Cortex of kidney (tissue), 1 donor: ENCODE measurements at places on chromosomes 2 and 18.

- no peak for DNase-seq
Measured at GRCh38 chr2:136932700-136933099, 167.4 kb downstream of the THSD7B start.

- DNase-seq, result no peak
Measured at GRCh38 chr2:151315381-151315903, 26.0 kb upstream of the NMI start.

GRCh38 chr2:107018366-107018765, 132.4 kb upstream of the ST6GAL2 start:
- DNase-seq, result no peak

- no peak for DNase-seq
Measured at GRCh38 chr2:203261326-203262159, 22.7 kb downstream of the CYP20A1 start.

- DNase-seq, result no peak
Measured at GRCh38 chr2:173048897-173049661, 26.6 kb upstream of the MAP3K20 start.

DNA sequence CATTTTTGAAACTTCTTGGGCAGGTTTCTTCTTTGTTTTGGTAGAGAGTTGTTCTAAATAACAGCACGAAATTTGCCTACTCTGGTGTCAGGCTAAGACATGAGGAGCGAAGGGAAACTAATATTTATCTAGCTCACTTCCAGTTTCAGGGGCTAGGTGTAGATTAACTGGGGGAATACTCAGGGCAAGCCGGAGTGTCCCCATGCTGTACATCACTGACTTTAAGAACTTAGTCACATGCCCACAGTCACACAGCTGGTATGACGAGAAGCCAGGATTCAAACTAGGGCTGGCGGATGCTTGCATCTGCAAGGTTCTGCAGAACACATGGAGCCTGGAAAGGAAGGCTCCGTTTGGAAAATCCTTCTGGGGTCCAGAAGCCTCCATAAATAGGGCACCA, 133.3 kb downstream of the ALPK2 start:
- DNase-seq, result no peak

GRCh38 chr2:127034883-127035611, 71.9 kb downstream of the BIN1 start:
- no peak for DNase-seq

DNA sequence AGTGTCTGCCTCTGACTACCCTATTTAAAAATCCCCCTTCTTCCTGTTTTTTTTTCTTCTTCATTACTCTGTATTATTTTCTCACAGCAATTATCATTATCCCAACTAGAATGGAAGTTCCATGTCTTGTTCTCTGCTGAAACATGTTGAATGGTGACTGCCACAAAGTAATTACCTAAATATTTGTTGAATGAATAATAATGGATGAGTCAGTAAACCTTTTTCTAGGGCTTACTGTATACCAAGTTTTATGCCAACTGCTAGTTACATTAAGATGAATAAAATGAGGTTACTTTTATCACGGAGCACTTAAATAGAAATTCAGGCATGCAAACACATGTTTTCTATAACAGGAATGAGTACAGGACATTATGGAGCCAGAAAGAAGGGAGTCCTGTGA, 490.6 kb downstream of the THSD7B start:
- no peak for DNase-seq

- DNase-seq, result no peak
Measured at GRCh38 chr2:70612574-70612973, 58.9 kb upstream of the TGFA start.

GRCh38 chr2:216690853-216691741, 4.3 kb downstream of the IGFBP5 start:
- DNase-seq, result no peak

- DNase-seq, result no peak
Measured at GRCh38 chr2:172806493-172806892, 70.8 kb downstream of the RAPGEF4 start.

DNA sequence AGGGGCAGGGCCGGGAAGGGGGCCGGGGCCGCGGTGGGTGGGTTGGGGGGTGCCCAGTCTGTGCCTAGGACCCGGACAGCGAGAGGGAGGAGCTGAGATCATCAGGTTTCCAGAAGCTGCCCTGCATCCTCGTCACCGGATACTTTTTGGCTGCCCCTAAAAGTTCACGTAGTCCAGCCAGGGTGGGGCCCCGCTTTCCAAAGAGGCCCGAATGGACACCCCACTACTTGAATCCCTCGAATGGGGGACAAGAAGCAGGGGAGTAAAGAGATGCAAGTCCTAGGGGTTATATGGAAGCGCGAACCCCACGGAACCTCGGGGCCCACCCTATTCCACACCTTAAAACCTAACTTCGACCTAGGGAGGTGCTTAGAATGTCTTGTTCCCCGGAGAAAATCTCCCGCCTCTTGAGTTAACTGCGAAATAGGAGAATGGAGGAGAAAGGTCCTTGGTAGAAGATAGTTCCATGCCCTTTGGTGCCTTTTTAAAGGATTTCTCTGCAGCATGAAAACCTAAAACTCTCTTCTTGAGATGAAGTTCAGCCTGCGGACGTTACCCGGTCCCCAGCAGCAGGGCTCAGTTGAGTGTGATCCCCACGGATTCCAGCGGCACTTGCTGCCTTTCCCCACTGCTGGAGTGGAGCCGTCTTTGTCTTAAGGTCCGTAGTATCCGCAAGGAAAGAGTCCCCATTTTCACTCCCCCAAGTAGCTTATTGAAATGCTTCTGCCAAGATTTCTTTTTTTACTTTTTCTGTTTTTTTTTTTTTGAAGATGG, 2.1 kb upstream of the RNF152 start:
- no peak for DNase-seq

GRCh38 chr2:141109633-141110032, 1021.2 kb downstream of the LRP1B start:
- DNase-seq, result no peak

- no peak for DNase-seq
Measured at GRCh38 chr2:30266705-30267104, 35.4 kb downstream of the LBH start.

DNA sequence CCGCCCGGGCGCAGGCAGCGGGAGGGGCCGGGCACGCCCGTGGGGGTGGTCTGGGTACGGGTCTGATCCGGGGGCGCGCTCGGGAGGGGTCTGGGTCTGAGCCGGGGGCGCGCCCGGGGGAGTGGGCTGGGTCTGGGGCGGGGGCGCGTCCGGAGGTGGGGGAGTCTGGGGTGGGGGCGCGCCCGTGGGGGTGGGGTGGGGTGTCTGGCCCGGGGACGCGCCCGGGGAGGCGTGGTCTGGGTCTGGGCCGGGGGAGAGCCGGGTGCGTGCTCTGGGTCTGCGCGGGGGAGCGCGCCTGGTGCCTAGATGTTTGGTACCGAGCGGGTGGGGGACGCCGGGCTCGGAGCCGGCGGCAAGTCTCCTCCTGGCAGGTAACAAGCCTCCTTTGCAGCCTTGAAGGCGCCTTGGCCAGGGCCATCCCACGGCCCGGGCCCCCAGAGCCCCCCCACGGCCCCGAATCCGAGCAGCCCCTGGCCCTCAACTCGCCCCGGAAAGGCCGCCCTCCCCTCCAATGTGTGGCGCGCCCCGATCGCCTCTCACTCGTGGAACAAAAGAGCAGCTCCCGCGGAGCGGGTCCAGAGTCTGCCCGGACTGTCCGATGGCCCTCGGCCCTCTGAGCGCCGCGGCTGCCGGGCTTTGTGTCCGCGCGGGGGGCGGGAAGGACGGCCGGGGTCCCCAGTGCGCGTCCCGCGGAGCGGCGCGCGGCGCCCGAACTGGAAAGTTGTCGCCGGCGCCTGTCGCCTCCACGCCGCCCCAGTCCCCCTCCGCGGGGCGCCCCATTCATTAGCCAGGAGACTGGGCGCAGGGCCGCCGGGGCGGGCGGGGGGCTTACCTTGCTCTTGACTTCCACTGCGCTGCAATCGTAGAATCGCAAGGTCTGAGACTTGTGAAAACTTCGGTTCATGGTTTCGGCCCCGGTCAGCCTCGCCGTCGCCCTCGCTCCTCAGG, 595 bp downstream of the PARD6G start:
- DNase-seq, result no peak

GRCh38 chr2:55134316-55134706, 84.1 kb upstream of the RTN4 start:
- DNase-seq, result no peak

GRCh38 chr2:101815154-101815553, 117.6 kb downstream of the MAP4K4 start:
- DNase-seq, result no peak

- DNase-seq, result no peak
Measured at GRCh38 chr2:241530571-241530970, 22.2 kb upstream of the STK25 start.

- no peak for DNase-seq
Measured at GRCh38 chr2:173652311-173652710, 297.6 kb downstream of the CDCA7 start.

DNA sequence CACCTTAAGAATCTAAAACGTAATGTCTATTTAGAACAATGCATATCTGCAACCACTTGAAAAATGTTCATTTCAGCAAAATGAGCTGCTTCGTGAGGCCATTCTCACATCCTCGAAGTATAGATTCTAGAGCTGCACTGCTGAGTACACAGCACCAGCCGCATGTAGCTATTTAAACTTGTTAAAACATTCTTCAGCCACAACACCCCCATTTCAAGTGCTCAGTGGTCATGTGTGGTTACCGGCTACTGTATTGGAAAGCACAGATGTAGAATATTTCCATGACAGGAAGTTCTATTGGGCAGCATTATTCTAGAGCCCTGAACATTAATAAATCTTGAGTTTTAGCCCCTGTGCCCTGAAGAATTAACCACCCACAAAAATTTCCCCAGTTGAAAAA, 35.0 kb downstream of the SUMO1 start:
- no peak for DNase-seq

DNA sequence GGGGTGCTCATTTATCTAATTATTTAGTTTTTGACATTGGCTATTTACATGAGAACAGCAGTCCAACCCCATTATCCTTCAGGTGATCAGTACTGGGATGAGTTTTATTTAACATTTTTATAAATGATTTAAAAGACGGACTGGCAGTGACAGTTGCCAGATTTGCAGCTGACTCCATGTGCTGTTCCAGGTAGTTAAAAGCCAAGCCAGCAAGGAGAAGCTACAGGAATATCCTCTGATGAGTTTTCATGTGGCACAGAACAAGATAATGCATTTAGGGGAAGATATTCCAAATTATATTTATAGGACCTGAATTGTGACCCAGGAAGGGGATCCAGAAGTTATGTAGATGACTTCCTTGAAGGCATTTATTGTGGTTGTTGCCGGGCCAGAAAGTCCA, 210.0 kb downstream of the MCFD2 start:
- DNase-seq, result no peak

- DNase-seq, result no peak
Measured at GRCh38 chr2:45750001-45750400, 98.5 kb downstream of the PRKCE start.

GRCh38 chr2:42843611-42844010, 51.2 kb upstream of the HAAO start:
- no peak for DNase-seq

GRCh38 chr2:30883822-30884221, 76.6 kb upstream of the CAPN13 start:
- no peak for DNase-seq

GRCh38 chr18:63106727-63107126, 212.8 kb downstream of the BCL2 start:
- DNase-seq, result no peak

- DNase-seq, result no peak
Measured at GRCh38 chr2:127597046-127597983, 48.6 kb upstream of the GPR17 start.
